Substantia nigra (tissue), 51 donors: ENCODE measurements at places on chromosomes 13 and 19.

DNA sequence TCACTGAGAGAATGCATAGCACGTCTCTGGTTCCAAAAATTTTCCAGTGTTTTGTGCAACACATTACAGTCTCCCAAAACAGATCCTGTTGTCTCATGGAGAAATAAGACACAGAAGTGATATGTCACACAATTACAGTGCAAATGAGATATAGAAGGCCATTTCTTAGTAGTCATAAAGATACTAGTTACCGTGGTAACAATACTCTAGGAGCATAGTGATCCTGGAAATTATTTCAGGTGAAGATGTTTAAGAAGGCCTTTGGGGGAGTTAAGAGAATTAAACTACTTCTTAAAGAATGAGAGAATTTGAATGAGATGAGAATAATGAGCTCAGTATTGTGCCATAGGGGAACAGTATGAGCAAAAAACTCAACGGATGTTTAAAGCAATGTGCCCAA is 628.0 kb upstream of the MIR17HG start:
- no peak for DNase-seq

- no peak for DNase-seq
Observed at GRCh38 chr13:111572956-111573761, 252.7 kb downstream of the TEX29 start.

DNA sequence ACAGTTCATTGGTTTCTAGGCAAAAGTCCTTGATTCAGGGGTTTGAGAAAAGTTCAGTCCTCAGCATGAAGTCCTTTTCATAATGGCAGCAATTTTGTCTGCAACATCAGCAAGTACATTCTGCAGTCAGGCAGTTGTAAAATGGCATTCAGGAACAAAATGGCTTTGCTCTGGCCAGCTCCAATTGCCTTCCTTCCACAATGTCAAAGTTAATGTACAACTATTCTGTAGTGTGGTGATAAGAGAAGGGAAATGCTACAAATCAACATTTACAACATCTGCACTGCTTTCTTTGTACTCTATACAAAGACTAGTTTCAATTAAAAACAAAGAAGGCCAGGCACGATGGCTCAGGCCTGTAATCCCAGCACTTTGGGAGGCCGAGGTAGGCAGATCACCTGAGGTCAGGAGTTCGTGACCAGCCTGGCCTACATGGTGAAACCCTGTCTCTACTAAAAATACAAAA is 1.8 kb upstream of the NEK3 start:
- no peak for DNase-seq

DNA sequence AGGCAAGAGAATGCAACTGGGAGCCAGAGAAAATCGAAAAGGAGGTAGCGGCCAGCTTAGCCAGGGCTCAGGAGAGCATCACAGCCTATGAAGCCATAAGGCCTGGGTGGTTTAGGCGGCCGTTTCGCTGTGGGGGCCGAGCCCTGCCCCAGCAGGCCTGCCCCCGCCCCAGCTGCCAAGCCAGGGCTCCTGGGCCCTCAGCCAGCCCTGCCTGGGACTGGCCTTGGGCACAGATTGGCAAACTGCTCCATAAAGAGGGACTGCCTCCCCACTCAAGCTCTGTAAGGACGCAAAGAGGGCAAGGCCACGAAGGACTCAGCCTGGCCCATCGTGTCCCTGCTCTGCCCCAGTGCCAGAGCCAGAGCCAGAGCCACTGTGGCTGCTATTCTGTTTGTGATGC is 10.2 kb downstream of the ZNF653 start:
- DNase-seq, result no peak

DNA sequence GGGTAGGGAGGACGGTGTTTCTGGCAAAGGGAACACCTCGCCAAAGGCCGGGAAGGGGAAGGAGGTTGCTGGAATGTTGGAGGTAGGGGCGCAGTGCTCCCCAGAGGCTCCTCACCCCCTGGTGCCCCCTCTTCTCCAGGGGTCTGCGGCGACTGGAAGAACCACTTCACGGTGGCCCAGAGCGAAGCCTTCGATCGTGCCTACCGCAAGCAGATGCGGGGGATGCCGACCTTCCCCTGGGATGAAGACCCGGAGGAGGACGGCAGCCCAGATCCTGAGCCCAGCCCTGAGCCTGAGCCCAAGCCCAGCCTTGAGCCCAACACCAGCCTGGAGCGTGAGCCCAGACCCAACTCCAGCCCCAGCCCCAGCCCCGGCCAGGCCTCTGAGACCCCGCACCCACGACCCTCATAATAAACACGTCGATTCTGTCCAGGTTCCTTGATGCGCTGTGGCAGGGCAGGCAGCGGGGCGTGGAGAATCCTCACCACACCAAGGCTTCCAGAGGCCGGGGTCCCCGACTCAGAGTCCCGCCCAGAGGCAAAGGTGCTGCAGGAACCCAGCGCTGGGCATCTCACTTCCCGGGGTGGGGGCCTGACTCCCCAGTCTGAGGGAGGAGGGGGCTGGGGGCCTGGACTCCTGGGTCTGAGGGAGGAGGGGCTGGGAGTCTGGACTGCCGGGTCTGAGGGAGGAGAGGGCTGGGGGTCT is 7.4 kb upstream of the SPACA4 start:
- DNase-seq, result no peak

GRCh38 chr19:10295305-10295846 is 5.6 kb downstream of the ICAM5 start:
- DNase-seq, result no peak

DNA sequence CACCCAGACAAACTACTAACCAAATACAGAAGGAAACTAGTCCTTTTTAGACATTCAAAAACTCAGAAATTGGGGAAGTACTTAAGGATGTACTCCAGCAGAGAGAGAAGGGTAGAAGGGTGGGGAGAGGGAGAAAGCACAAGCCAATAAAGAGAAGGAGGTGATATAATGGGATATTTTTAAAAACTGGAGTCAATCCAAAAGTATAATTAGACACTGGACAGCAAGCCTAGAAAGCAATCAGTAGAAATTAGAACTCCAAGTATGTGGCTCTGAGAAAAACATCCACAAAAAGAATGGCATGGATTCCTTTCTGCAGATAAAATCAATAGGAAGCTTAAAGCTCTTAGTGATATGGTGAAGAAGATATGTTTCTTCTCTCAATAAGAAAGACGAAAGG is 55.8 kb downstream of the PEPD start:
- no peak for DNase-seq

GRCh38 chr13:70593716-70594115 is 485.5 kb upstream of the KLHL1 start:
- no peak for DNase-seq

DNA sequence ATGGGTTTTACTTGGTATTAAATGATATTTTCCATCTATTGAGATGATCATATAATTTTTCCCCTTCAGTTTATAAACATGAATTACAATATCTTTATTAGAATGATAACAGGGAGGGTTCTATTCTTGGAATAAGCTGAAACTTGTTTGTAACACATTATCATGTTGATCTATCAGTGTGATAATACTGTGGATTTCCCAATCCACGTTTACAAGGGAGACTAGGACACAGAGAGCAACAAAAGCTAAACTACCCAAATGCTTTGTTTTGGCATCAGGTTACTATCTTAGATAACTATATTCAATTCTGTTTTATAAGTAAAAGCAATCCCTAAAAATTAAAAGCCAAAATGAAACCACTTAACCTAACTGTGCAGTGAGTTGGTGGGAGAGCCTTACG is 92.5 kb downstream of the TUBGCP3 start:
- no peak for DNase-seq

- DNase-seq, result no peak
Observed at GRCh38 chr19:8910775-8911414, 78.7 kb downstream of the MBD3L1 start.

- peak; percentile 15 for DNase-seq
Observed at GRCh38 chr13:30862707-30863106, 43.4 kb upstream of the MEDAG start.

DNA sequence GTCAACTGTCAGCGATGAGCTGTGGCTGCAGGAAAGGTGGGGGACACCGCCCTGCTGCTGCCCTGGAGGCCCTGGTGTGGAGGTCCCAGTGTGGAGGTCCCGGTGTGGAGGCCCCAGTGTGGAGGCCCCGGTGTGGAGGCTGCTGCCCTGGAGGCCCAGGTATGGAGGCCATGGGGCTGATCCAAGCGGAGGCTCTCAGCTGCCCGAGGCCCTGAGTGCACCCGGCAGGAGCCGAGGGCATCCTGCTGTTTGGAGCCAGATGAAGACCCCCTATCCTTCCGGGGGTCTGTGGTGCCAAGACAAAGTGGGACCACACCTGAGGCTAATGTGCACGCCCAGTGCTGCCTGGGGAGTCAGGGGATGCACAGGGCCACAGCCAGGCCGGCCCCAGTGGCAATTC is 210.4 kb upstream of the SOX1 start:
- DNase-seq, result no peak

GRCh38 chr13:49315756-49316482 is 68.2 kb downstream of the CDADC1 start:
- DNase-seq, result no peak

- DNase-seq, result no peak
Observed at GRCh38 chr19:47663911-47664771, 49.1 kb upstream of the EHD2 start.

- DNase-seq, result no peak
Observed at GRCh38 chr13:64765636-64766035, 2464.5 kb downstream of the PCDH9 start.

DNA sequence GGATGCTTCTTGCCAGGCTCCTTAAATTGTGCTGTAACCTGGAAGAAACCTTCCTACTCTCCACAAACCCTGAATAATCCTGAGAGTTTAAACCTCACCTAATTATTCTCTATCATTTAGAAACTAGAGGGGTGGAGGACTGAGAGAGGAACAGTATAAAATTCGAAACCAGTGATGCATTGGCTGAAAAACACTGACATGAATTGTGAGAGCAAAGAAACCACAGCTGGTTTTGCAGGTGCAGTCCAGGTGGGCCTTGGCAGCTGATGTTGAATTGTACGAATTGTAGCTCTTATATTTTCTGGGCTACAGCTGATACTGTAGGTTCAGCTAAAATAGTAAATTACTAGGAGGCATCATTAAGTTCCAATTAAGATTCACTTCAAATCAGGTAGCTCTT is 227.0 kb upstream of the SLITRK5 start:
- no peak for DNase-seq

- no peak for DNase-seq
Observed at GRCh38 chr19:2551864-2552185, 75.9 kb downstream of the GADD45B start.

- DNase-seq, result no peak
Observed at GRCh38 chr13:91123456-91124127, 223.9 kb upstream of the MIR17HG start.

DNA sequence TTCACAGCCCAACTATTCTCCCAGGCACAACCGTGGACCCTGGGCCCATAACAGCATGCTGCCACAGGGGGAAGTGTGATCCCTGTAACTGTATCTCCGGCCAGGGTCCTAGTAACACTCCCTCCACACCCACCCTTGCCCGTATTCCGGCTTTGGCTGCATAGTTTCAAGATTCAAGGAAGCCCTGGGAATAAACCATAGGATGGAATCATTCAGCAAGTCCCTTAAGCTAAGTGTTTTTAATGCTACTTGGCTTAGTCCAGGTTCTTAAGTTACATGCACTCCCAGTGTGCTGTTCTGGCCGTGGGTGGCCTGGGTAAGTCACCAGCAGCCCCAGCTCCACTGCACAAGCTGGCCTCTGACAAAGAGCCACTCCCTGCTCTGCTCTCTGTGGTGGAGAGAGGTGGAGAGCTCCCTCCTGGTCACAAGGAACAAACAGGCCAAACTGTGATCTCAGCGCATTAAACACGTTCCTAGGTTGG is 532.4 kb upstream of the SGCG start:
- no peak for DNase-seq

DNA sequence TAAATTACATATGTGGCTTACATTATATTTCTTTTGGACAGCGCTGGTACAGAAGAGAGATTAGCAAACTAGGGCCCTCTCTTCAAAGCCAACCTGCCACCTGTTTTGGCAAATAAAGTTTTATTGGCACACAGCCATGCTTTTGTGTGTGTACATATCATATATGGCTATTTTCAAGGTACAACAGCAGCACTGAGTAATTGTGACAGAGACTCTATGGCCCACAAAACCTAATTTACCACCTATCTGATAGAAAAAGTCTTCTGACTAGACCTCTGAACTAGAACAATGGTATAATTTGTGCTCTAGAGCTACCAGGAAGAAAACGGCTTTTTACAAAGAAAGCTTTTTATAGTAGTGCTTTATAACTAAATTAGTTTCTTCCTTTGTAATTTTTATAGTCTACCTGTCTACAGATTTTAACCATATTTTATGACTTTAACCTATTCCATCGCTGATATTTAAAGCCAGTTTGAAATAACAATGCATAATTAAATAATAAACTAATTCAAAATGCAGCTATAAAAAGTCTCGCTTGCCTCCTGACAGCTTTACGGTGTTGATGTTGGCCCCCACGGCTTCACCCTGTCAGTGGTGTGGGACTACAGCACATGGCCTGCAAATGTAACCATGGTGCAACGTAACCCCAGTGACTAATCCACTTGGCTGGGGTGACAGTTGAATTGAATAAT is 17.7 kb upstream of the DPY19L3 start:
- no peak for DNase-seq

DNA sequence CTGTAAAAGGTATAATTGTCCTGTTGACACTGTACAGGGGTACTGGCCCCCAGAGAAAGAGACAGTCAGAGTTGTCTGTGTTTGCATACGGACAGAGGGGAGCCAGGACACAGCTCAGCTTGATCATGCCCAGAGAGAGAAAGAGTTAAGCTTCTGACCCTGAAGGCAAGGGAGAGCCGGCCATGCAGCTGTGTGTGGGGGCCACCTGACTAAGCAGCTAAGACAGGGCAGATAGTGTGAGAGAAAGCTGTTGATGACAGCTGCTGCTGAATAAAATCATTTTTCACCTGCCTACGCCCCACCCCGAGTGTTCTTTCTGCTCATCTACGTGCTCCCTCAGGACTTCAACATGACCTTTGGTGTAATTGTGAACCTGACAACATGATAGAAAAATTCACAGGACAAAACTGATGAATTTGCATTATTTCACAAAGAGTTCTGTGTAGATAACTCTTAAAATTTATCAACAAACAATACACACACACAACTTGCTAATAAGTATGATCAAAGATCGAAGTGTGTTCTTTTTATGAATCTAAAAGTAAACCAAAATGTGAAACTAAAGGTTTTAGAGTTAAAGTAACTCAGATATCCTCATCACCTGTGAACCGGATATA is 1294.3 kb upstream of the ATXN8OS start:
- no peak for DNase-seq

DNA sequence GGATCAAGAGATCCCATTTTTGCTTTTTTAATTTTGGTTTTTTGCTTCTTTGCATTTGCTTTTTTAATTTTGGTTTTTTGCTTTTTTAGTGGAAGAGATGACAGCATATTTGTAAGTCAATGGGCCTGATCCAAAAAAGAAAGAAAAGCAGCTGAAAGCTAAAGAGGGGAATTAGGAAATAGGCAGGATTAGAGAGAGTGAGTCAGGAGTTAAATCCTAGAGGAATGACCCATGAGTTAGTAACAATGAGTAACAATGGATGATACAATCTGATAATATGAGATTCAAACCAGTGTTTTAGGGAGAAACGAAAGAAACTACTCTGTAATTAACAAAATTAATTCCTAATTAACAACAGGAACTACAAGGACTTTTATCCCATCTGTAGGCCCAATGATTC is 111.2 kb upstream of the SGCG start:
- DNase-seq, result no peak

- DNase-seq, result no peak
Observed at GRCh38 chr19:45637890-45638667, 1.1 kb downstream of the EML2 start.
